ENCODE measurements at places on chromosomes 3 and 15.

- DNase-seq: no peak
These were observed 108.8 kb upstream of the HACD2 start for GRCh38 chr3:123693584-123694190.

DNA sequence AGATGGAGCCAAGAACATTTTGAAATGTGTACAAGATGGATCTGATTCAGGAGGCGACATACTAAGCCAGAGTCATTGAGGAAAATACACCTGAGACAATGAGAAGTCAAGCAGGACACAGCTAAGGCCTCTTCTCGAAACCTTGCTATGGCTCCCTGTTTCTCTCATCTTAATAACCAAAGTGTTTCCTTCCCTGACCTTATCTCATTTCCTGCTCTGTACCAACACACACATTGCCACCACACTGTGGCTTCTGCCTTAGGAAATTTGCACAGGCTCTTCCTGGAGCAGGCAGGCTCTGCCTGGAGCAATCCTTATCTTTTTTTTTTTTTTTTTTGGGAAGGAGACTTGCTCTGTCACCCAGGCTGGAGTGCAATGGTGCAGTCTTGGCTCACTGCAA, 36.6 kb downstream of the OXSM start:
- no peak for DNase-seq

DNA sequence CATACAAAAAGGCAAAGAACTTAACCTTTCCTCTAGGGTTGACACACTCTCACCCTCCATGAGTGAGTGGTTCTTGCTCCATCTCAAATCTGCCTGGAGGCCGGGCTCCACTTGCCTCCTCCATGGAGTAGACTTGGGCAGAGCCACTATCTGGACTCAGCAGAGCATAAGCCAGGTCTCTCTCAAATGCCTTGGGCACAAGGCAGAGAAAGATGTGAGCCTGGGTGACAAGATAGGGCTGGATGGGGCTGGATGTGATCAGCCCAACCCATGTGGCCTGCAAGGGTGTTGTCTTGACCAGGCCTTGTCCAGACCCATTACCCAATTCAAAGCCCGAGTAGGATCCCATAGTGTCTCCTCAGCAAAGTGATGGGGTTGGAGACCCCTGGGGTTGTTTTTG, 4.2 kb upstream of the RPL29 start:
- no peak for DNase-seq

DNA sequence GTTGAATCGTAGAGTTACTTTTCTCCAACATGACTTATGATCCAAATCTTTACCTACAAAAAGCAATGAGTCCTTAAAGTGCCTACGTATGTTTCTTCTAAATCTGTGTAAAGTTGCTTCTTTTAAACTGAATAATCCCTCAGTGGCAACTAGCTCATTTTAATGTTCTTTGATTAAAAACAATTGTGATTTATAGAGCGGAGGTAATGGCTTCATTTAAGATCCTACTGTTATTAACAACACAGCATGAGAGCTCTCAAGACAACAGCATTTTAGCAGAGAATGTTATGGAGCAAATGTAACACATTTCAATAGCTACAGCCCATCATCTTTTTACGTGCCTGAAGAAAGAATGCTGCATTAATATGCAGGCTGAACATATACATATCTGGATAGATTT, 55.3 kb upstream of the VGLL3 start:
- no peak for DNase-seq

- DNase-seq: no peak
These were observed 28.9 kb downstream of the CSTA start for GRCh38 chr3:122353893-122354401.

DNA sequence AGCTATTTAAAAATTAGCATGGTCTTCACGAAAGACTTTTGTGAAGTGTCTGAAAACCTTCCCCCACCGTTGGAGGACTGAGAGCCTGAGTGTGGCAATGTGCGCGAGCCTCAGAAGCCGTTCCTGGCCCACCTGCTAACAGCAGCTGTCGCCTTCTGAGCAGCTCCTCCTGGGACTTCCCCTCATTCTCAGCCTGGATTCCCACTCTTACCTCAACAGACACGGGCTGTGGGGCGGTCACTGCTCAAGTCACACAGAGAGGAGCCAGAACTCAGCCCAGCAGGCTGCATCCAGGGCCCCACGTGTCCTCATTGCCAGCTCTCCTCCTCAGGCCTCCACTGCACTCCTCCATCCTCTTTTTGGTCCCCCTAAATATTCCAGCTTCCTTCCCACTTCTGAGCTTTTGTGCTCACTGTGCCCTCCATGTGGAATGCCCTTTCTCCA, 7.8 kb downstream of the DNASE1L3 start:
- DNase-seq: no peak

GRCh38 chr15:85374831-85375230, 5.6 kb upstream of the AKAP13 start:
- no peak for DNase-seq

DNA sequence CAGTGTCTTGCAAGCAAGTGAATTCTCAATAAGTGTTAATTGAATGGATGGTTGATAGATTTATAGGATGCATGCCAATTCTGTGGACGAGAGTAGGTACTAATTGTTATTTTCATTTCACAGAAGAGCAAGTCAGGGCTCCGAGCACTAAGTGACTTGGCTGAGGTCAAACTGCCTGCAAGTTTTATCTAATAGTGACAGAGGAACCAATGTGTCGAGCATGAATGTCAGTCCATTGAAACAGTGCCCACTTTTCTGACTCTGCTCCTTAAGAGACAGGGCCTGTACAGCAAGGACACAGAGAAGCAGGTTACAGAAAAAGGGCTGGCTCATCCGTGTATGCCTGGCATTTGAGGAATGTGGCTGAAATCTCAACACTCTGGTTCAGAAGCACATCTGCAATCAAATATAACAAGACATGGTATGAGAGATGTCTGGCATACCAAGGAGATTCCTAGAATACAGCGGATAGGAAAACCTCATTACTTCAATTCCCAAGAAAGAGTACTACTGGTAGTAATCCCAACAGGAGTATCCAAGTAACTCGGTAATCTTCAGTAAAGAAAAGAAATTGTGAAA, 6.0 kb upstream of the B3GNT5 start:
- no peak for DNase-seq

GRCh38 chr3:132020058-132020457, 14.8 kb downstream of the CPNE4 start:
- no peak for DNase-seq

DNA sequence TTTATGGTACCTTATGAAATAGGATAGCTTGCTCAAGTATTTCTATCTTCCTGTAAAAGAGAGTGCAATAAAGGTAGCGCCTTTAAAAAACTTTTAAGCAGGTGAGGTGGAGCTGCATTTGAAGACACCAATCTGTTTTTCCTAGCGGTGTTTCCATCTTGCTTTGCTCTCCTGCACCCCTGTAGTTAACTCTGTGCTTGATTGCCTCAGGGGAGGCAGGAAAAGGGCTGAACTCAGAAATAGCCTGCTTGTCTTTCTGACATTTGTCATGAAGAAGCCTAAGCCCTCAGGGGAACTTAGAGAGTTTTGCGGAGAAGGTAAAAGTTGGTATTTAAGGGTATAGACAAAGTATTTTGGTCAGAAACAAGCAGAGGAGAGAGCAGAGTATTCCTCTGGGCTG, 63.0 kb upstream of the TPRG1 start:
- no peak for DNase-seq
